WTC11 (cell line): ENCODE measurements at places on chromosomes 7 and 10. TPM values are rescaled to one million over a fixed set of nuclear protein-coding genes. Genes with fewer than 3 reads are reported as not detected.

The MBLAC1 gene
- total RNA-seq = 3.0 to 3.5 TPM (median 3.0 TPM) in 3 replicates

DNA sequence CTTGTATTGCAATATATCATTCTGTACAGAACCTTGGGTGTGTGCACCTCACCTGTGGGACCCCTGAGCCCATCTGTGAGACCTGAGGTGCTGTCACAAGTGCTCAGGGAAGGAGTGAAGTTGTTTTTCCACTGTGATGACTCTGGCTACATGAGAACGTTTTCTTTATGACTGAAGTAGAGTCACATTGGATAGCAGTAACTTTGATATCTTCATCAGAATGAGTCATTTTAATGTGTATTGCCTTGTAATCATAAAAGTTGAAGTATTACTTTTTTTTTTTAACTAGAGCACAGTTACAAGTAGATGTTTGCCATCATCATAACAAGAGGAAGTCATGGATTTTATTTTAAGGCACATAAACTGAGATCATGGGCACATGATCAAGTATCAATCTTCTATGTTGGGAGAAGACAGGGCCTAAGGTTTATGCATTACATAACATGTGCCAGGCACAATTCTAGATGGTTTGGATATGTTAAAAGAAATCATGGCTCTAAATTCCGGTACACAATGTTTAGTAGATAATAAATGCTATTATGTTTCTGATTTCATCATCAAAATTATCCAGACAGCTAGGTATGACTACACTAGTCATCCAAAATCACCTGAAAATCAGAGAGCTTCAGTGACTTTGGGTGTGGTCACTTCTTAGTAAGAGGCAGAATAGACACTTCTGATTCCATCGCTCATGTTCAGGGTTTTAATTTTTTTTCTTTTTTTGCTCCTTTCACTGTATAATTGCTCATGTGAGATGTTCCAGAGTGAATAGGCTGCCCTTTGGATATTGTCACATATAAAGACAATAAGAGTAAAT lies 82.7 kb upstream of the KLF6 start:
- H3K27me3 ChIP-seq = no peaks in the 10 kb centered on the region
- no peak overlapping the region for H3K4me3 ChIP-seq
- no peaks in the 10 kb centered on the region for H3K36me3 ChIP-seq

- H3K27ac ChIP-seq = peak overlapping the region; percentile 70
- H3K4me3 ChIP-seq = no peak overlapping the region
- no peaks in the 10 kb centered on the region for H3K27me3 ChIP-seq
- H3K4me1 ChIP-seq = peaks cover 29% of the 10 kb centered on the region
- DNase-seq = no peak
These were observed 308.5 kb upstream of the FZD1 start for GRCh38 chr7:90955641-90956207.

- no peak overlapping the region for H3K27ac ChIP-seq
- no peak overlapping the region for H3K4me3 ChIP-seq
- no peak for DNase-seq
- no peaks in the 10 kb centered on the region for H3K4me1 ChIP-seq
- no peaks in the 10 kb centered on the region for H3K36me3 ChIP-seq
These were observed 53.0 kb downstream of the WNT2 start for GRCh38 chr7:117269886-117270285.

DNA sequence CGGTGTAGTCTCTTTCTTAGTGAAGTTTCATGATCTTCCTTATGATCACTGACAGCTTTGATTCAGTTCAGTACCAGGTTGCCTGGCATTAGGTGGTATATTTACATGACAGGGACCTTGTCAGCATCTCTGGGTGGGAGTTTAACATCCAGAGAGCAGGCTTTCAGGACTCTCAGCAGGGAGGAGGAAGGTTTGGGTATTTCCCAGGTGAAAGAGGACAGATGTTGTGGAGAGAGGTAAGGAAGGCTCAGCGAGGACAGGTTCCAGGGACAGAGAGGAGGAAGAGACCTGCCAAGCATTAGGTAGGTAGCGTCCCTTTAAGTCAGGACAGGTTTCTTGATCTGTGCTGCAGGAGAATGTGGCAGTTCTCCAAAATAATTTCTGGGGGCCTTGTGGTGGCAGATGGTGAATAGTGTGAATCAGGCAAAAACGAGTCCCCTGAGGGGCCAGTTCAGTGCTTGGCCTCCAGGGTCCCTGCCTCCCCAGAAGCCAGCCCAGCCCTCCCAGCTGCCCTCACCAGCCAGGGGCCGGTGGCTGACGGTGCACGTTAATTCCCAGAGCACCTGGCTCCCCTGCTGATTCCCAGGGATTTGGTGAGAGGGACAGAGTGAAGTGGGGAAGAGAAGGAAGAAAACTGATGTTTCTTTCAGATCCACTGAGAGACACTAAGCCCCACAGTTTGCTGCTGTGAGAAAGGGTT lies 82.0 kb downstream of the VWC2 start:
- H3K4me3 ChIP-seq = no peak overlapping the region
- peak; percentile 16 for DNase-seq
- H3K27ac ChIP-seq = peak overlapping the region; percentile 42; the same call in 1 of the 2 replicates
- no peaks in the 10 kb centered on the region for H3K27me3 ChIP-seq
- H3K4me1 ChIP-seq = peaks cover 29% of the 10 kb centered on the region

- peaks cover 17% of the 10 kb centered on the region for H3K4me1 ChIP-seq
- H3K36me3 ChIP-seq = peaks cover 20% of the 10 kb centered on the region
- no peak overlapping the region for H3K4me3 ChIP-seq
- H3K27me3 ChIP-seq = no peaks in the 10 kb centered on the region
These were observed 18.5 kb upstream of the PLEKHS1 start for GRCh38 chr10:113732966-113733365.
